ENCODE measurements at places on chromosomes 1 and 21.
A peak's percentile ranks its signal among the peaks of the same experiment; 100 is the strongest.

GRCh38 chr1:65011983-65012382, 45.6 kb upstream of the JAK1 start:
- DNase-seq = no peak

GRCh38 chr1:185880779-185881333, 146.7 kb downstream of the HMCN1 start:
- no peak for DNase-seq

GRCh38 chr1:58943776-58944175, 159.9 kb upstream of the JUN start:
- DNase-seq = no peak

GRCh38 chr21:14559102-14559501, 13.0 kb upstream of the SAMSN1 start:
- no peak for DNase-seq

DNA sequence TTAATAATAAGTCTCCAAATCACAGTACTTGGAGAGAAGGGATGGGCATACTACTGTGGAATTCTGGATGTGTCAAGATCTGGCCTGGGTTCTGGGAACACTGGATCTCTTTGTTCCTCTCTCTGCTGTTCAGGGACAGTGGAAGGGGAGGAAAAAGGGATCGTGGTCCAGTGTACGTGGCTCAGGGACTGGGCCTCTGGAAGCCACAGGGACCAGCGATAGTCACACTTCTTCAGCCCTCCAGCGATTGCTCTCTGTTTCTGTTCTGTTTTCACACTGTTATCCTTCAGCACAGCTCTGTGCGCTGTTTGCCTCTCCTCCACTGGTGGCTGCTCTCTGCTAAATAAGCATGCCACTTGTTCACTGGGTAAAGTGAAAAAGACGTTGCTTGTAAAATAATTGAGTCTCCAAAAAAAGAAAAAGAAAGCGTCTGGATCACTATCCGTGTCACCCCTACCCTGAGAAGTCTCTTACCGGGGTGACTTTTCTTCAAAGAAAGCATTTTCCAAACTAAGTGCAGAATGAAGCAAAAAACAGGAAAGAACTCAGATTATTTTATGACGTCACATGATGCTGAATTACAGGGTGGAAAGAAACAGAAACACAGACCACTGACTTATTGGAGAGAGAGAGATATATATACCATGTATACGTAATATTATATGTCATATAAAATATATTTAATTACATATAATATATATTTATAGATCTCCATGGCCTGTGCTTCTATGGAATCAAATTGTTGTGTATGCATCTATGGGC, 279.4 kb downstream of the RGS7 start:
- peak; percentile 25 for DNase-seq

DNA sequence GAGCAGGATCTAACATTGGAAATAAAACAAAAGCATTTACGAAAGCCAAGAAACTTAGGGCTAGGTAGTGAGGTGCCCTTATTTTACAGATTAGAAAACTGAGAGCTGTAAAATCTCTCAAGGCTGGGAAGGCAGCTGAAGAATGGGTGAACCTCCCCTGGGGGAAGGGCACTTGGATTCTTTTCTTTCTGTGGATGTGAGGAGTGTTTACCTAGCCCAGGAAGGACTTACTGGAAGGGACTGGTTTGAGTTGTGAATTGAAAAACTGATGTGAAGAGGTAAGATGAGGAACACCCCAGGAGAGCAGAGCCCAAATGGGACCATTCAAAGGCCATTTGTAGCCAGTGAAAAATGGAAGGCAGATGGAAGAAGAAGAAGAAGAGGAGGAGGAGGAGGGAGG, 74.7 kb upstream of the NGF start:
- DNase-seq = no peak

- no peak for DNase-seq
Measured at GRCh38 chr1:201578008-201578888, 39.3 kb downstream of the NAV1 start.

DNA sequence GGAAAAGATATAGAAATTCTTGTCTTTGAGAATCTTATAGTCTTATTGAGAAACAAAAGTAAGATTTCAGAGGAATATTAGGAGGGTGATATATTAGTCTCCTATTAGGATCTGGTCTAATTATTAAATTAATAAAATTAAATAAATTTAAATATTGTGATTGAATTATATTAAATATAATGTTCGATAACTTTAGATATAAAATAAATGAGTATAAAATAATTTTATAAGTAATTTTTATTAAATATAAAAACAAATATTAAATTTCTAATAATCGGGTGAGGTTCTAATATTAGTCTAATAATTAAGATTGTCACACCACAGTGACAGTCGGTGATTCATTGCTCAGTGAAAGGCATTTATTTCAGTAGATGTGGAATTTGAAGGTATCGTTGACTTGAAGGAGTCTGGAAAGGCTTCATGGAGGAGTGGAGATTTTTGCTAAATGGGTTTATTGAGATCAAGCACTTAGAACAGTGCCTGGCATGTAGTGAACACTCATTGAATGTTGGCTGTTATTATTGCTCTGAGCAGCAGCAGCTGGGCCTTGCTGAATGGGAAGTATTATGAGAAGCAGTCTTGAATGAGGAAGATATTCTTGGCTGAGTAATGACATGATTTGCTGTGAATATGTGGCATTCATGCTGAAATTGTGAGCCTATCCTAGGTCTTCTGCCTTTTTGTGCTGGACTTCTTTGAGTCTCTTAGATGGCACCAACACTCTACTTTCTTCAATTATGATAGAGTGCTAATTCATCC, 74.6 kb downstream of the USP25 start:
- peak; percentile 83 for DNase-seq

DNA sequence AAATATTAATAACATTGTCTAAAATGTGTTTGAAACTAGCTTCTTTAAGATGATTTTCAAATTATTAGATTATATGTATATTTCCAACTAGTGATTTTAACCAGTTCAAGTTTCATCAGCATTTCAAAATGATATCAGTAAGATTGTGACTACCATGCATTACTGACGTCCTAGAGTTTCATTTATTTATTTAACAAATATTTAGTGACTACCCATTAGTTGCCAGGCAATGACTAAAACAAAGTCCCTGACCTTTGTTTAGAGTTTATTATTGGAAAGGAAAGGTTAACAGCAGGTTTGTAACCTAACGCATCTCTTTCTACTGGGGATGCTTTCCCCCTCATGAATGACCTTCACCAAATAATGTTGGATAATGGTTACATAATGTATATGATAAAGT, 7.6 kb upstream of the C4BPB start:
- no peak for DNase-seq

GRCh38 chr1:211713231-211713630, 37.8 kb upstream of the NEK2 start:
- no peak for DNase-seq

GRCh38 chr1:47409311-47410067, 6.6 kb upstream of the FOXE3 start:
- peak; percentile 27 for DNase-seq

DNA sequence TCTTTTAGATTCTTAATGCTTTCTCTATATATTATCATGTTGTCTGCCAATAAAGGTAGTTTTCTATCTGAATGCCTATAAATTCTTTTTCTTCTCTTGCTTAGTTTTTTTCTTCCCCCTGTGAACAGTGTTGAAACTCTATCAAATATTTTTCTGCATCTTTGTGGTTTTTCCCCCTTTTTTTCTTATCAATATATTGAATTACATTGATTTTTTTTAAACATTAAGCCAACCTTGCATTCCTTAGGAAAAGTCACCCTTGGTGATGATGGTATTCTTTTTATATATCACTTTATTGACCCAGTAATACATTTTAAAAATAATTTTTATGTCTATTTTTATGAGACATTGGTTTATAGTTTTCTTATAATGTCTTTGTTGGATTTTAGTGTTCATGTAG, 131.7 kb downstream of the RABGAP1L start:
- DNase-seq = no peak

DNA sequence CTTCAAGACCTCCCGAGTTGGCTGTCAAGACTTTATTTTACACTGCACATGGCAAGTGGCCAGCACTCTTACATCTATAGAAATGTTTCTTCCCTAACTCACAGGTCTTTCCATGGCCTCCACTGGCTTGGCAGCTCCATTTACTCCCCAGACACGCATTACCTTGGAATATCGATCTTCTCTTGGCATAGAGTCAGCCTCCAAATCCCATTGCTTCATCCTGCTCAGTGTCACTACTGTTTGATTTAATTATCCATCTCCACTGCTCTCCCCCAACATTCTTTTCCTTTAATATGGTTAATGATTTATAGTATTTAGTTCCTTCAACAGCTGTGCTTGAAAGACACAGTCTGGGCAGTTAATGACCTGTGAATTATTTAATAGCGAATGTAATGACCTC, 241.2 kb upstream of the MAP1LC3C start:
- DNase-seq = no peak

DNA sequence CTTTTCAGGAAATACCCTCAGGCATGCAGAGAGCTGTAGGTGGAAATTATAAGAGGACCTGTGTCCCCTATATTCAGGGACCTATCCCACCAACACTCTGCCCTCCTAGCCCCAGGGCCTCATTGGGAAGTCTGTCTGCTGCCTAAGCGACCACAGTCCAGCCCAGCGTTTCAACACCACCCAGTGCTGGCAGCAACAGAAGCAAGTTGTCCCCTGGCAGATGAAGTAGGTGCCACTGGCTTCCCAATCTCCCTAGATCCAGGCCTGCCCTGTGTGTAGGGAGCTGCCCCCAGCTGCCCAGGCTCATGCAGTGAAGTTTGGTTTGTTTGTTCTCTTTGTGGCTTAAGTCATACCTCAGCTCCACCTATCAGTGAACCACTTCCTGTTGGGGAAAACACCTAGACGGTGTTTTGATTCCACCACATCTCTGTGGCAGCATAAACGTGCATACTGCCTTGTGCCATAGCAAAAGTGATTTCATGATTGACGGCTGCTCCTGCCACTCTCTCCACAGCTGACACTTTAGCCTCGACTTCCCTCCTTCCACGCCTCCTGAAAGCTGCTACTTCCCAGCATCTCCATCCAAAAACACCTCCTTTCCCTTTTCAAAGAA, 8.1 kb upstream of the LEFTY1 start:
- no peak for DNase-seq

GRCh38 chr1:148263906-148264255, 111.8 kb upstream of the NBPF11 start:
- no peak for DNase-seq

- DNase-seq = no peak
Measured at GRCh38 chr1:179234863-179235262, 5.4 kb upstream of the ABL2 start.

GRCh38 chr1:15094719-15095495, 58.6 kb upstream of the TMEM51 start:
- DNase-seq = no peak

DNA sequence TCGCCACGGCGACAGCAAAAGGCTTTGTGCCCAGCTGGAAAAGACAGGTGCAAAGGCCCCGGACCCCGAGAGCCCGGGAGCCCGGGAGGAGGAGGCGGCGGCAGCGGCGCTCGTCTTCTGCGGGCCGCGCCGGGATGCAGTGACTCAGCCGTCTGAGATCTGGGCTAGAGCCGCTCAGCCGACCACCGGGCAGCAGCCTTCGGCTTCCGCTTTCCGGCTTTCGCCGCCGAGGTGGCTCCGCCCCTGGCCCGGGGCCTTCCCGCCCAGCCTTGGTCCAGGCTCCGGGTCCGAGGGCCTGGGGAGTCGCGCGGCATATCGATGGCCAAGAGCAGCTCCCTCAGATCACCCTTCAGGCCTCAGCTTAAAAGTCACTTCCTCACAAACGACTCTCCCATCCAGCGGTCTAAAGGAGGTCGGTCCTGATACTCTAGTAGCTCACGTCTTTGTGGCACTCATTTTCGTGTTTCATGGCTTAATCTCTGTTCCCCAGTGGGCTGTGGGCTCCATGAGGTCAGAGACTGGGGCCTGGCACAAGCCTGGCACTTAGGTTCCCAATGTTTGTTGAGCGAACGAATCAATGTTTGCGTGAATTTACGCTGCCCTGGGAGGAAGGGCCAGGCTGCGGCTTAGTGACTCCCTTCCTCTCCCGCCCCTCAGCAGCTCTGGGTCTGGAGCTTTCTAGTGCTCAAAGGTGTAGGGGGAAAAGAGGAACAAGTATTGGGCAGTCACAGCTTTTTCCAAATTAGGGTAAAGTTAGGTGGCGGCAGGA, at the start of gene PHTF1:
Gene PHTF1 (minus strand): TSS at position 154 of the 769 bp plus-strand sequence. CDS start 783 bp downstream, outside the sequence.
- peak; percentile 49 for DNase-seq

DNA sequence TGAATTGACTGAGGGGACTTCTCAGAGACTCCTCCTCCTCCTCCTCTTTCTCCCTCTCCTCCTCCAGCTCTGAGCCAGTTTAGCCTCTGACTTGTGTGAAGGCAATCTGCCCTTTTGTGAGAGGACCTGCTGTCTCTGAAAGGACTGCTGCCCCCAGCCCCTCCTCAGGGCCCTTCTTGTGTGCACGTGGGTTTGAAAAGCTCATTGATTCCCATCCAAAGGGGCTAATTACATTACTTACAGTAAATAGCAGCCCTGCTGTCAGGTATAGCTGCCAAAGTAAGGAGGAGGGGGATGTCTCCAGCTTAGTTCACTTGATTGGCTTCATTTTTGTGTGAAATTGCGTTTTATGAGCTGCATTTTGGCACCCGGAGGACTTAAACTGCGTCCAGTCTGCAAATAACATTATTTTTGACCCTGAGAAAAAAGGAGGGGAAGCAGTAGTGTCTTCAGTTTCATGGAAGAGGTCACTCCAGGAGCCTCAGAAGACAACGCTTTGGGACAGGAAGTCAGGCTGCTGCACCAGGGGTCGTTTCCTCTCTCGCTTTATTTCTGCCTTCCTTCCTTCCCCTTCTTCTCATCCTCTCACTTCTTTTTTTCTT, 1.8 kb upstream of the LHX9 start:
- DNase-seq = no peak

GRCh38 chr1:84083307-84083706, 60.8 kb upstream of the PRKACB start:
- no peak for DNase-seq

GRCh38 chr1:178690496-178690895, 34.5 kb upstream of the RALGPS2 start:
- no peak for DNase-seq

DNA sequence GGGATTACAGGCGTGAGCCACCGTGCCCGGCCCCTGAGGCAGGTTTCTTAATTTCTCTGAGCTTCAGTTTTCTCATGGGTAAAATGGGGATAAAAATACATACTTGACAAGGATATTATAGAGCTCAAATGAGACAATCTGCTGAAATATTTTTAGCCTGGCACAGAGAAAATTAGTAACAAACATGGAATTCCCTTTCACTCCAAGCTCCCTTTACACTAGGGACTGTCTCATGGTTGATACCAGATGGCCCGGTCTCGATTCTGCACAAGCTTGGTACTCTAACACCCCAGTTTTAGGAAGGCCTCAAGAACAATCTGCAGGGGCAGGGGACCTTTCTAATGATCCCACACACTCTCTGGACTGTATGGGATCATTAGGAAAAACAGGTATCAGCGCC, 671.7 kb downstream of the SMYD3 start:
- DNase-seq = no peak

GRCh38 chr1:56578138-56578962, 1.0 kb downstream of the PLPP3 start:
- DNase-seq = no peak

DNA sequence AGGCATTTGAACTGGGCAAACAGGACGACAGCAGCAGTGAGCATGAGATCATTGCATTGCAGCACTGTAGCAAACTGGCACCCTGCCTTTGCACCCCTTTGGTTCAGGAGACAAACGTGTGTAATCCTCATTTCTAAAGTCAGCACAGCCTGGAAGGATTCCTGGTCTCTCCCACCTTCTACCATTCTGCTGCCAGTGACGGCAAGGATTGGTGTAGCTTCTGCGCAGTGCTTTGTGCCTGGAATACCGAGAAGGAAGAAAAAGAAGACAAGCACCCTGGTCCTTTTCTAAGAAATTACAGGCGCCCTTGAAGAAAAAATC, 805.3 kb downstream of the USP25 start:
- DNase-seq = peak; percentile 84

All from putamen (tissue), 1 donor.